ENCODE measurements at places on chromosomes 16 and 17.

DNA sequence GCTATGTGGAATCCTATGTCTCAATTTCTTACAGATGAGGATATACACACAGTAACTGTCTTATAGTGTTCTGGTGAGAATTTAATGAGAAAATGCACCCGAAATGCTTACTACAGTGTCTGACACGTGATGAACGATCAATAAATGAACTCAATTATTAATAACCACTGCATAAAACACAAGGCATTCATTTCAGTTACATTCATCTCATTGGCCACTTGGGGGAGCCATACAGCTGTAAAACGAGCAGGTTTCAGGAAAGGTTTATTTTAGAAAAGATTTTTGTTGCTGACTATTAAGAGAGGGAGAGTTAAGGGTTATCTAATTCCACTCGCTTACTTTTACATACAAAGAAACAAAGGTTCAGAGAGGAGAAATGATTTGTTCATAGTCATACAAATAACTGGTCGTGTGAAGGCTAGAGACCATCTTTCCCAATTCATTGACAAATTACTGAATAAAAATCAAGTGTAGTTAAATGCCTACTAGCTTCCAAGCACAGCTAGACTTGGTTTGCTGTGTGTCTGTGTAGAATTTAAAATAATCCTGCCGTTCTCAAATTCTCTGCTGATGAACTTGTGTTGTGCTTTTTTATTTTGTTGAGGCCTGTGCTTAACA lies 160.1 kb downstream of the MAP2K4 start:
- no peak for DNase-seq

DNA sequence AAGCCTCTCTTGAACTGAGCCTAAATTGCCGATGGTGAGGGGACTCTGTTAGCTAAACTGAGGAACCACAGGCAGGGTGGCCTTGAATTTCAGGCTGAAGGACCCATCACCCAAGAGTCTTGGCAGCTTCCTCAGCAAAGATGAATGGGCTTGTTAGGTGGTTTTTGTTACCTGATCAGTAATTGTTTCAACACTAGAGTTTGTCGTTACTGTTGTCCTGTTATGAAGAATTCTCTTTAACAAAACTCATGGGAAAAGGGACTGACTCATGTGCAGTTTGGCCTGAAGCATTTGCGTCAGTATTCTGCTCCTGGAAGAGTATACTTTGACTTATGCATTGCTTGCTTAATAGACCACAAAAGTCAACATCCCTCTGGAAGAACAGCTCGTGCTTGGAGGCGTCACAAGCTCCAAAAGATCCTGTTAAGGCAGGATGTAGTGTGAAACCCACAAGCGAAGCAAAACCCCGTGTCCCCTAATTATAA lies 206.0 kb downstream of the IRX3 start:
- no peak for DNase-seq

GRCh38 chr17:17341452-17341851 lies 38.3 kb downstream of the NT5M start:
- no peak for DNase-seq

- no peak for DNase-seq
These were observed 5.3 kb upstream of the NTN3 start for GRCh38 chr16:2465653-2466415.

DNA sequence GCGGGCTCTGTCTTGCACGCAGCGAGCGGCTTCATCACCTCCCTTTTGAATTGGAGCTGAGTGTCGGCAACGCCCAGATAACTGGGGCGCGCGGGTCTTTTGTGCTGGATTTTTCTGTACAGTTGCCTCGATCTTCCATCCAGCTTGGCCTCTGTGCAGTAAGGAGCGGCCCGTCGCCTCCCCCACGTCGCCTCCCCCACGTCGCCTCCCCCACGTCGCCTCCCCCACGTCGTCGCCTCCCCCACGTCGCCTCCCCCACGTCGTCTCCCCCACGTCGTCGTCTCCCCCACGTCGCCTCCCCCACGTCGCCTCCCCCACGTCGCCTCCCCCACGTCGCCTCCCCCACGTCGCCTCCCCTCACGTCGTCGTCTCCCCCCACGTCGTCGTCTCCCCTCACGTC lies 15.7 kb upstream of the PRR35 start:
- DNase-seq, result no peak

- DNase-seq, result no peak
These were observed 2.1 kb upstream of the KANSL1 start for GRCh38 chr17:46195217-46195855.

DNA sequence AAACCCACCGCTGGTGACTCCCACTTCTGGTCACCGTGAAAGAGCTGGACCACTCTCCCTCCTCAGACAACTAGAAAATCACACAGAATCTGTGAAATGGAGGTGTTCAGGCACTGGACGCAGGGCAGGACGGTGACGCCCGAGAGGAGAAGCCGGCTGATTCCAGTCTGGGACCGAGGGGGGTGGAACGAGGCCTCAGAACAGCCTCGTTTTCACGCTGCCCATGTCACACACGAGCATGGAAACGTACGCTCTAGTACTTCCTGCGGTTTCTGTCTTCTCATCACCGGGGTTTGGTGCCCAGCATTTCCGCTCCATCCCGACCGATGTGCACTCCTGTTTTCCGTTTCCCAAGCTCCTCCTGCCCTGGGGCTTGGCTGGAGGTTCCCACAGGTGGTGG lies 101.8 kb upstream of the METRNL start:
- no peak for DNase-seq
